ELF-1 (cell line): ENCODE measurements at places on chromosomes 7 and 10.

GRCh38 chr10:106935978-106936451, 228.5 kb downstream of the SORCS1 start:
- DNase-seq: no peak

DNA sequence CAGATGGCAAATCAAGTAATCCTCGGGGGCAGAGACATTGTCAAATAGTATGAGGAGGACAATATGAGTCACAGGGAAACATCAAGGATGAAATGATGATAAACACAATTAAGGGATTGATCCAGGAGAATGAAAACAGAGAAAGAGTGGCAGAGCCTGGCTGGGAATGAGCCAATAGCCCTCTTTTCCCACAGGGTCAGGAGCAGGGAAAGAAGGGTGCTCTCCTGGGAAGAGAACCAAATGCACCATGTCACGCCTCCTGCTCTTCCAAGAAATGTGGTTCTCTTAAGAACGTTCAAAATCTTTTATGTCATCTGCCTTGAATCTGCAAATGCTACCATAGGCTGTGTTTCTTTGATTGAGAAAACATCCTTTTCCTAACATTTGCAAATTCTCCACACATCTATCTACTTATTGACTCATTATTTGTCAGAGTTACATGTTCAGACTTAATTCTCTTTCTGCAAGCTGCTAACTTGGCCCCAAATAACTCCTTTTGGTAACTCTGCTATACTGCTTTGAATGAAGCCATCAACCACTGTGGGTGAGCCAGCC, 50.6 kb downstream of the HIPK2 start:
- DNase-seq: no peak

- no peak for DNase-seq
Measured at GRCh38 chr10:122475100-122475499, 13.7 kb downstream of the HTRA1 start.

DNA sequence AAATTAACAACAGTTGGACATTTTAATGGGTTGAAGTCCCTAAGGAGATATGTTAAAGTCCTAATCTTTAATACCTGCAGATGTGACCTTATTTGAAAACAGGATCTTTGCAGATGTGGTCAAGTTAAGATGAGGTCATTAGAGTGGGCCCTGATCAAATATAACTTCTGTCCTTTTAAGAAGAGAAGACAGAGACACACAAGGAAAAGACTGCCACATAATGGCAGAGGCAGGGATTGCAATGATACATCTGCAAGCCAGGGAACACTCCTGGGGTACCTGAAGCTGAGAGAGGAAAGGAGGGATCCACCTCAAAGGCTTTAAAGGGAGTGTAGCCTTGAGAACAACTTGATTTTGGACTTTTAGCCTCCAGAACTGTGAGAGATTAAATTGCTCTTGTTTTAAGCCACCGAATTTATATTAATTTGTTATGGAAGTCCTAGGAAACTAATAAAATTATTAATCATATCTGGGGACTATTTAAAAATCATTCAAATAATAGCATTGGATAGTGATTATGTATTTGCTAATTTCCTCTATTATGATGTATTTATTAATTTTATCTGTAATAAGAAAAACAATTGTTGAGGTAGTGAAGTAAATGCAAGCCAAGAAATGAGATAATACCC, 700.0 kb upstream of the PCDH15 start:
- DNase-seq: peak; percentile 39

GRCh38 chr7:51590746-51591145, 274.1 kb upstream of the COBL start:
- peak; percentile 73 for DNase-seq

DNA sequence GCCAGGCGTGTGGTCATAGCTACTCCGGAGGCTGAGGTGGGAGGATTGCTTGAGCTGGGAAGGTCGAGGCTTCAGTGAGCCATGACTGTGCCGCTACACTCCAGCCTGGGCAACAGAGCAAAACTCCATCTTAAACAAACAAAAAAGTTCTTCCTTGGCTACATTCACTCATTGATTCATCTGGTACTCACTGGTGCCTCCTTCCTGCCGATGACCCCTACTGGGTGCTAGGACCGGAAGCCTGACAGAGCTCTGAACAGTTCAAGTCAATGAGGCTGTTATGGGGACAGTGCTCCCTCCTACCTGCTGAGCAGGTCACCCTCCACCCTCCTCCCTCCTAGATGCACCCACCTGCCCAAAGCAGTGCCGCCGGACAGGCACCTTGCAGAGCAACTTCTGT, 4.9 kb downstream of the PCOLCE start:
- DNase-seq: no peak

- DNase-seq: peak; percentile 65
Measured at GRCh38 chr7:22561895-22562593, 62.1 kb upstream of the STEAP1B start.

- DNase-seq: peak; percentile 75
Measured at GRCh38 chr10:96453856-96454583, 59.7 kb downstream of the TLL2 start.

GRCh38 chr10:78763651-78764395, 304.9 kb upstream of the ZMIZ1 start:
- no peak for DNase-seq

- no peak for DNase-seq
Measured at GRCh38 chr10:132383751-132384196, 13.2 kb upstream of the PWWP2B start.

DNA sequence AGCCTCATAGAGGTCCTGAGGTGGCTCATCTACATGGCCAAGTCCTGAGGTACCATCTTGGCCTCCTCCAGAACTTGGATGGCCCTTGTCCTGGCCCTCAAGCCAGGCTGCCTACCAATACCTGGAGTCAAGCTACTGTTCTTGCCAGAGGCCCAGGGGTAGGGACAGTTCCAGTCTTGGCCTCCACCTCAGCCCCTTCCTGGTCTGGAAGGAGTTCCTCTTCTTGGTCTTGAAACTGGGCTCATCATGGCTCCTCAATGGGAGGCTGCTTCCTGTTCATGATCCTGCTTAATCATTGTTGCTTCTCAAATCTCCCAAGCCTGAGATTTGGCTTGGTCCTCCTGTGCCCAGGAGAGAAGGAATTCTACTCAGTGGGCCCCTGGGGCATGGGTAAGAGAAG, 3.9 kb downstream of the HPS6 start:
- DNase-seq: no peak

DNA sequence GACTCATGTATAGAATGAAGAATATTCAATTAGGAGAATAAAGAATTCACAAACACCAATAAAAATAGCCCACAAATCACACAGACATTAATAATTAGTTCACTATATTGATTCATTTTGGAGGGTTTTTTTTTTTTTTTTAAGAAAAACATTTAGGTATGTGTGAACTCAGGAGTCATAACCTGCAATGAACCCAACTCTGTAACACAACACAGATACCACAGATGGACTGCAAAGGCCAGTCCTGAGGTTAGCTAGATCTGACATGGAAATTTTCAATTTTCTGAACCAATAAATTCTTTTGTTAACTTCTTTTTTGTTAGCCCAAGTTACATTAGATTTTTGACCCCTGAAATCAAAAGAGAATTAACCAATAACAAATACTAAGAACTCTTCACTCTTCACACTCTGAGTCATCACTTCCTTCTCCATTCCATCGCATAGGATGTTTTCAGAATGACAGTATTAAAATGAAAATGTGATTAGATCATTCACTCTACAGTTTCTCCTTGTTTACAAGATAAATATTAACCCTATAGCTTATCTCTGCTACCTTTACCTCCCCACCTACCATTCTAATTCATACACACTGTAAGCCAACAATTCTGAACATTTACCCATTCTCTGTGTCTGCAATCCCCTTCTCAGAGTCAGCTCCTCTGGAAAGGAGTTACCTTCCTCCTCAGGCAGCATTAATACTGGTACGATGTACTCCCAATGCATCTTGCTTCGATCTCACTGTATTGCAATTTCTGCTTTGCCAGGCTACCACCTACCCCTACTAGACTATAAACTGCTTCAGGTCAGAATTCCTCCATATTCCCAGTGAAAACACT, 141.5 kb downstream of the LRRN3 start:
- no peak for DNase-seq

GRCh38 chr10:14602807-14603533, 171.7 kb downstream of the FAM107B start:
- DNase-seq: no peak

DNA sequence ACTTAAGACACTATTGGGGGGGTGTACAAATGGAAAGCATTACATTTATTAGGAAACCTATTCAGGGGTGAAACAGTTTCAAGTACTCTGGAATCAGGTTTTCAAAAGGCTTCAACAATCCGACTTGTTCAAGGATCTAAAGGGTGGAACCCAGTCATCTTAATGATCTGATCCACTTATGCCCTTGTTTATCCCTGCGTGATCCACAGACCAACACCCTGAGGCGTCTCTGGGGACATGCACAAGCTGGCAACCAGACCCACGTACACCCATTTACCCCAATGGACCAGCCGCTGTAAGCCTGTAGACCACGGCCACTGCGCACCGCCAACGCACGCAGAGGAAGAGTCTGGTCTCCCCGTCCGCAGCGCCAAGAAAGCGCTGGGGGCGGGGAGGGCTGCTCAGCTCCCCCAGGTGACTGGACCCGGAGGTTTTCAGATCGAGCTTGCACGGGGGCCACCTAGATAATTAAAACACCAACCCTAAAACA, 13.4 kb downstream of the HNRNPF start:
- no peak for DNase-seq

DNA sequence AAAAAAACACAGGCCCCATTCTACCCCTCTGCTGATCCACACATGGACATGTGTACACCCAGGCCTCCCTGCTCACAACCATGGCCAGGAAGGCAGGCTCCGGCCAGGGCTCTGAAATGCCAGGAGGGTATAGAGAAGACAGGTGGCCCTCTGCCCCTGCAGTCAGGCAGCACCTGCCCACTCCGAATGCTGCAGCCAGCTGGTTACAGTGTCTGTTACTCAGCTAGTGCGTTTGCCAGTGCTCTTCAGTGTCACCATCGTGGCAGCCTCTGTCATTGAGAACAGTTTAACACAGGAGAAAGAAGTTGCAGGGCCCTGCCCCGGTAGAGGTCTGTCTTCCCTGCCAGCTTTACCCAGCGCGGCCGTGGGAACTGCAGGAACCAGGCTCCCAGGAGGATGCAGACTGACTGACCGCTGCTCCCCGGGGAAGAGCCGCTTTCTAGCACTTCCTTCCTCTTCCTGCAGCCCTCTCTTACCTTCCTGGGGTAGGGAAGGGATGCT, 128.8 kb upstream of the FAM20C start:
- DNase-seq: no peak

DNA sequence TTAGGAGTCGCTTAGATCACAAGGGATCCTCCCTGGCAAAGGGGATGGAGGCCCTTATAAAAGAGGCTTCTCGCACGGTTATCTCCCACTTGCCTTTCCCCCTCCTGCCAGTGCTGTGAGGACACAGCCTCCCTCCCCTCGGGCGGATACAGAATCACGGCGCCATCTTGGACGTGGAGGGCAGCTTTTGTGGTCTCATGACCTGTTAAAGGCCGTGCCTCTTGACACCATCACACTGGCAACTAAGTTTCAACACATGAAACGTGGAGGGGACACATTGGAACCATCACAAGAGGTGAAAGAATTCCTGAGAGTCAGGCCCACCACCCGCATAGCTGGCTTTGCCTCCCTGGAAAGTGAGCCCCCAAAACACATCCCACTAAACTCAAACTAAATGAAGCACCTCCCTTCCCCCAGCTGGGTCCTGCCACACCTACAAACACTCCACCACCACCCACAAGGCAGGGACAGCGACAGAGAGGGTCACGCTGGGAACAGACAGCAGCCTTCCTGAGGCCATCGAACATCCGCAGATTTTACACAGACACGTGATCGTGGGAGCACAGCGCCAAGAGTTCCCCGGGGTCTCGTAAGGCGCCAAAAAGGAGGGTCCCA, 110.6 kb downstream of the TCERG1L start:
- DNase-seq: no peak
